ENCODE measurements at places on chromosomes 16 and 17.

DNA sequence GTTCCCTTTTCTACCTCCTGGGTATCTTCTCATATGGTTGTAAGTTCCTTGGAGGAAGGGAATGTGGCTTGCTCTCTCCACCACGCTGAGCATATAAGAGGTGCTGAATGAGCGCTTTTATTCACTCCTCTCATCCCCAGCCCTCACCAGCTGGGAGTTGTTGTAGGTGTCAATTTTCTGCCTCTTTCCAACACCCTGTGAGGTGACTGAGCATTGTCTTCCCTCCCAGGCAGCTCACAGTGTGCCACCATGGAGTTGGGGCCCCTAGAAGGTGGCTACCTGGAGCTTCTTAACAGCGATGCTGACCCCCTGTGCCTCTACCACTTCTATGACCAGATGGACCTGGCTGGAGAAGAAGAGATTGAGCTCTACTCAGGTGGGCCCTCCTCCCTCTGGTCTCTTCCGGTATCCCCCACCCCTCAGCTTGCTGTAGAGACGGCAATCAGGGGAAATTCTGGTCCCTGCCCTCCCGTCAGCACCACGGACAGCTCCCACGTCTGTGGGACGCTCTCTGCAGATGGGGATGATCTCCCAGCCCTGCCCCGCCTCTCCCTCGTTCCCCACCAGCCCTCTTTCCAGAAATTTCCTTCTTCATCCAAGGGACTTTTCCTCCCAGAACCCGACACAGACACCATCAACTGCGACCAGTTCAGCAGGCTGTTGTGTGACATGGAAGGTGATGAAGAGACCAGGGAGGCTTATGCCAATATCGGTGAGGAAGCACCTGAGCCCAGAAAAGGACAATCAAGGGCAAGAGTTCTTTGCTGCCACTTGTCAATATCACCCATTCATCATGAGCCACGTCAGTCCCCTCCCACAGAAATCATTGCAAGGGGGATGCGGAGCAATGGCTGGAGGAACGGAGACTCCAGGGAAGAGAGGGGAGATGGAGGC is 18.3 kb downstream of the CIITA start:
- DNase-seq = no peak

GRCh38 chr16:12497526-12497925 is 306.2 kb downstream of the CPPED1 start:
- DNase-seq = no peak

DNA sequence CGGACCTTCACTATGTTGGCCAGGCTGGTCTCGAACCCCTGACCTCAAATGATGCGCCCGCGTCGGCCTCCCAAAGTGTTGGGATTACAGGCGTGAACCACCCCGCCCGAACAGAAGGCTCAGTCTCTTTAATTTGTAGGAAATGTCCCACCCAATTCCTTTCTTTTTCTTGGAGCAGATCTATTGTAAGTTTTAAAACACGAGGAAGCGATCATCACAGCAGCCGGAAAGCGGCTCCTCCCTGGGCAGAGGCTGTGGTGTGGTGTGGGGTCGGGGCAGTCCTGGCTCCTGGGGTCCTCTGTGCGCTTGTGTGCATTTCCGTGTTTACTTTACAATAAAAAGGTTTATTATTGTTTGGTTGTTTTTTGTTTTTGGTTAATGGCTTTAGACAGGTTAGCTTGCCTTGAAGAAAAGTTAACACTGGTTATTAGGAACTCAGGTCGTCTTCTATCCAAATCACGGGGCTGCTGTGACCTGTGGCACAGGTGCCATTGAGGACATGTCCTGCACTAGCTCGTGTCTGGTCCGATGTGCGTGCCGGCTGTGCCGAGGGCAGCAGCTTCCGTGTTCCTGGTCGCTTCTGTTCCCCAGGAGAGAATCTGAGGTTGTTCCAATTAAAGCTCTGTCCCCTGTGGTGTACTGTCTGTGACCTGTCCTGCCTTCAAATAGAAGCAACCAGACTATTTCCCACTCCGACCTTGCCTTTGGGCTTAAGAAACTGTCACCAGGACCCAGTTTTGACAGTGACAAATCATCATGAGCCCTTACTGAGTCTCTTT is 83.1 kb downstream of the SEC14L1 start:
- DNase-seq = no peak

GRCh38 chr17:2691069-2691871 is 20.3 kb downstream of the CLUH start:
- no peak for DNase-seq

Data from activated CD4-positive, alpha-beta T cell treated with anti-CD3 and anti-CD28 coated beads, Interleukin-2, amount 50 U/mL, for 16 hours (primary cell).